Mammary microvascular endothelial cell (primary cell): ENCODE measurements at places on chromosomes 3 and 15. TPM values are rescaled to one million over a fixed set of nuclear protein-coding genes. Genes with fewer than 3 reads are reported as not detected.

The SLC2A2 gene
- total RNA-seq = 0.05 TPM in 1 of 2 replicates, not detected in the other

The TRIM42 gene
- total RNA-seq = not detected in 2 replicates

The ZIC4 gene
- not detected in 2 replicates for total RNA-seq

The HIGD2B gene
- not detected in 2 replicates for total RNA-seq

The ARMC8 gene
- 31.3 and 33.5 TPM in 2 replicates for total RNA-seq

The CCK gene
- not detected in 2 replicates for total RNA-seq

The XCR1 gene
- total RNA-seq = not detected in 2 replicates

The ATP13A5 gene
- 0.13 TPM in 1 of 2 replicates, not detected in the other for total RNA-seq

The DNAH12 gene
- under 0.01 TPM in 2 replicates for total RNA-seq

The GOLGA6A gene
- total RNA-seq = not detected in 2 replicates

The GRAMD1C gene
- total RNA-seq = 18.3 and 20.1 TPM in 2 replicates

The ELL3 gene
- 1.8 and 3.1 TPM in 2 replicates for total RNA-seq

The PLA1A gene
- 2.1 and 4.8 TPM in 2 replicates for total RNA-seq

The PDCD7 gene
- total RNA-seq = 17.5 and 18.8 TPM in 2 replicates

The SECISBP2L gene
- total RNA-seq = 16.6 and 18.1 TPM in 2 replicates

The C3orf33 gene
- 1.5 and 2.0 TPM in 2 replicates for total RNA-seq

The LRRC34 gene
- total RNA-seq = 3.2 and 4.8 TPM in 2 replicates

The IMPG2 gene
- total RNA-seq = under 0.01 and 0.07 TPM in 2 replicates

The NAALADL2 gene
- 0.13 and 0.34 TPM in 2 replicates for total RNA-seq

The IL5RA gene
- total RNA-seq = not detected in 2 replicates

The SLC22A13 gene
- total RNA-seq = 0.07 TPM in 1 of 2 replicates, not detected in the other

The TMC3 gene
- total RNA-seq = not detected in 2 replicates

The CHST13 gene
- total RNA-seq = not detected in 2 replicates

The DNASE1L3 gene
- total RNA-seq = 1.3 and 1.5 TPM in 2 replicates

The CLSTN2 gene
- 0.05 TPM in 1 of 2 replicates, not detected in the other for total RNA-seq

The COX17 gene
- 28.8 and 30.4 TPM in 2 replicates for total RNA-seq

The TOPBP1 gene
- 32.1 and 42.2 TPM in 2 replicates for total RNA-seq

The C3orf70 gene
- total RNA-seq = 2.1 and 3.1 TPM in 2 replicates

The SCAANT1 gene
- total RNA-seq = not detected in 2 replicates

The FGF12 gene
- 6.9 and 7.3 TPM in 2 replicates for total RNA-seq

The MUSTN1 gene
- total RNA-seq = not detected in 2 replicates
